ENCODE measurements at places on chromosomes 3 and 15.

- no peak for DNase-seq
Observed at GRCh38 chr3:11603628-11604027, 40.1 kb downstream of the VGLL4 start.

GRCh38 chr3:192409838-192410683 is 317.3 kb downstream of the FGF12 start:
- DNase-seq = no peak

DNA sequence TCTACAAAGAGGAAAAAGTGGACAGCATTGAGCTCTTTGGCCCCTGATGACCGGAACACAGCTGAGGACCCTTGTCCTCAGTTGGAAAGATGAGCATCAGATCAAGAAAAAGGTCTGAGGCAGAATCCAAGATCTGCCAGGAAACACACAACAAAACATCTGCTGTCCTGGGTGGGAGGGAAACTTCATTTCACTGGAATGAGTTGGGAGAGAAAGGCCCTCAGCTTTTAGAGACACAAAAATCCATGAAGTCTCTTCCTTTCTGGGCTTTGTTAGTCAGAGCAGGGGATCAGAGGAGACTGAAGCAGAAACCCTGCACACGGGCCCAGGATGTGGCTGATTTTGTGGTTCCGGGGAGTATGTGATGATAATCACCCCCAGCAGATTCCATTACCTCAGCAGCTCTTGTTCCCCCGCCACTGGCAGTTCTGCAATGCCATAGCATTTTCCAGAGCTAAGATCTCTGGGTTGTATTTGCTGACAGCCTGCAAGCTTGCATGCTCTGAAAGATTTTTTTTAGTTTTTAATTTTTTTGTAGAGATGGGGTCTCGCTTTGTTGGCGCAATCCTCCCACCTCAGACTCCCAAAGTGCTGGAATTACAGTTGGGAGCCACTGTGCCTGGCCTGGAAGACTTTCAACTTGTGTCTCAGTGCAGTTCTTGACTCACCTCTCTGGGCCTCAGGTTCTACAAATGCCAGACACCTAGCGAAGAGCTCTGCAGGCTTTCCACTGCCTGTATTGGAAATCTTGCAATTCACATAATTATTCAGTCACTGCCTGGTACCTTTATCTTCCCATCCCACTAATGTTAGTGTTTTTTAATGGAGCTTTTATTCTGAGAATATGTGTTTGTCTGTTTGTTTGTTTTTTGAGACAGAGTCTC is 5.8 kb upstream of the TATDN2 start:
- DNase-seq = peak; percentile 69

GRCh38 chr3:45567730-45568172 is 26.8 kb upstream of the LIMD1 start:
- no peak for DNase-seq

DNA sequence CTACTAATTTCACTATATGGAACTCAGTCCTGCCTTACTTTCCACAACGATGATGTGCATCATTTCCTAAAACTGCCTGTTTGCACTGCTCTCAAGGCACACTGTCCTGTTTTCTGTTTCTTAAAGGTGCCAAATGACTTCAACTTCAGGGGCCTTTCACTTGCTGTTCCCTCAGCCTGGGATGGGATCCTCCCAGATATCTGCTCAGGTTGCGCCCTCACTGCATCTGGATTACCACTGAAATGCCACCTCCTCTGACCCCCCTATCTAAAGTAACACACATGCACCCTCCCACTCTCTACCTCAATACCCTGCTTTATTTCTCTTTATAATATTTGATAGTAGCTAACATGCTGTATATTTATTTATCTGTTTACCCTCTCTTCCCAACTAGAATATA is 123.8 kb upstream of the CMC1 start:
- DNase-seq = no peak

DNA sequence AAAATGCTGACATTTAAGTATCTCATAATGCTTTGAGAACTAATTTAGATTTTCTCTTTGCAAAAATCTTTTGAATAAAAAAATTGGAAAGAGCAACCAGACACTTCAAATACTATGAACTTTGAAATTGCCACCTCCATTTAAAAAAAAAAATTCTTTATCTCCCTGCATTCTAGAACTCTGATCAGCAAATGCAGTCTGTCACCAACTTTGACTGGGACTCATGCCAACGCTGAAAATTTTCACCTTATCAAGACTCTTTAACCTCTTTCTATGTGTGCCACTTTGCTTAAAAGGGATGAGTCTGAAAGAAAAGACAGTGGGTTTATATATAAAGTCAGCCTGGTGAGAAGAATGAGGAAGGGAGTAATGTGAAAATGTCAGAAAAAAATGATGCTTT is 191.2 kb upstream of the ARPP21 start:
- no peak for DNase-seq

- DNase-seq = no peak
Observed at GRCh38 chr15:95684693-95685115, 645.8 kb upstream of the NR2F2 start.

GRCh38 chr3:66561367-66561766 is 60.5 kb upstream of the LRIG1 start:
- no peak for DNase-seq

GRCh38 chr3:141959589-141960554 is 83.4 kb downstream of the ATP1B3 start:
- DNase-seq = no peak

DNA sequence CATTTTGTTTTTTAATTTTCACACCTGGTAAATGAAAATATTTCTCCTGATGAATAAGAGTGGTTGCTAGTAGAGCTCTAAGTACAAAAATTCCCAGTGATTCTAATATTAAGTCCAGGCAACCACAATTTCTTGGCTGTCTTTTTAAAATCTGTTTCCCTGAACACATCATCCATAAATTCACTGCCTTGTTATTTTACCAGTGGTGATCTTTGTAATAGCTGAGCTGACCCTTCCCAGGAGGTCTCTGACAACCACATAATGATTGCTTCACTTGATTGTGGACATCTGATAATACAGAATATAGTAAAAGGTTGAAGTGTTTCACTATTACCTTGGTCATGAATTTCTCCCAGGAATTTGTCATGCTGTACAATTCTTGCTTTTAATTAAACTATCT is 13.9 kb upstream of the TOP2B start:
- no peak for DNase-seq

DNA sequence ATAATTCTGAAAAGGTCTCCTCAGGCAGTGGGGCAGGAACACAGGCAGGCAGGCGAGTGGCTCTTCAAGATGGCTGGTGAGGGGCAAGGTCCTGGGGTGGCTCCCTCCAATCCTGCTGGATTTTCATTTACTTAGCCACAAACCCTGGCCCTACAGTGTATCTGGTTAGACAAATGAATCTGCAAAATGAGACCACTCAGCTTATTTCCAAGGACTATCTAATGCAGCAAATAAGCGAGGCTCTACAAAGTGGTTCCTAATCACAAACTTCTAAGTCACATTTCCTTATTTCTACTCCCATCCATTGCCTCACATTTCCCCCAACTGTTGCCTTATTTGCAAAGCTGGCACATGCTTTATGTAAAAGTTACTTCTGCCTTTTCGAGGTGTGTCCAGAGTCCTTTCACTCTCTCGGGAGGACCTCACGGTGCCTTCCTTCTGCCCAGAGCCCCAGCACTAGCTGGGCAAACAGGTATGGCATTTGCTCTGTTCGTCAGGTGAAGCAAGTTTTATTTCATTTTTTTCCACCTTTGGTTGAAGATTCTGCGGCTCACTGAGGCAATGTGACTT is 40.5 kb downstream of the CCDC12 start:
- no peak for DNase-seq

DNA sequence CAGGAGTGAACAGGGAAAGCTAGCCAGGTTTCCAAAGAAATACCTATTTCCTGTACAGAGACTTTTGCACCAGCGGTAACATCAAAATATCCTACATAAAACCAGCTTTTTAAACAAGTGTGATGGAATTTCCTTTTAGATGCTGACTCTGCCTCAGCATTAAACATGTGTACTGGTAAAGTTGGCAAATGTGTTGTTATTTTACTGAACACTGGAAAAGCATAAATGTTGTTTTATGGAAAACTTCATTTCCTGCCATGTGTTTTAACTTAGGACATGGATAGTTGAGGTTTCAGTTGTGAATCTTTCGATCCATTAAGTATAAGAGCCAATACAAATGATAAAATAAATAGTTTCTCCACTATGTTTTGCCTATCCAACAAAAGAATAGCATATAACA is 15.7 kb downstream of the OXNAD1 start:
- no peak for DNase-seq

DNA sequence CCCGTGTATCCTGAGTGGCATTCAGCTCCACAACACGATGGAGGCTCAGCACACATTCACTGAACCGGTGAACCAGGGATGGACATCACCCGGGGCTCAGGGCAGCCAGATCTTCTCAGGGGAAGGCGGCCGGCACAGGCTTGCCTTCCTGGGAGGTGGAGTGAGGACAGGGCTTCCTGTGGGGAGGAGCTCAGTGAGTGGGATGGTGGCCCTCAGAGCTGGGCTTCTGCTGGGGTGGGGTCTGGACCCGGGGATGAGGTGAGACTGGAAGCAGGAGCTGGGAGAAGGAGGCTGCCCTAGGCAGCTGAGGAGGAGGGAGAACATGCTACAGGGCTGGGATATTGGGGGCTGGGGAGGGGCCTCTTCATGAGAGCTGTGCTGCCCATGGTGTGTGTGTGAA is 58.5 kb upstream of the PRR23E start:
- no peak for DNase-seq

GRCh38 chr3:195095704-195096036 is 175.3 kb downstream of the XXYLT1 start:
- DNase-seq = no peak

DNA sequence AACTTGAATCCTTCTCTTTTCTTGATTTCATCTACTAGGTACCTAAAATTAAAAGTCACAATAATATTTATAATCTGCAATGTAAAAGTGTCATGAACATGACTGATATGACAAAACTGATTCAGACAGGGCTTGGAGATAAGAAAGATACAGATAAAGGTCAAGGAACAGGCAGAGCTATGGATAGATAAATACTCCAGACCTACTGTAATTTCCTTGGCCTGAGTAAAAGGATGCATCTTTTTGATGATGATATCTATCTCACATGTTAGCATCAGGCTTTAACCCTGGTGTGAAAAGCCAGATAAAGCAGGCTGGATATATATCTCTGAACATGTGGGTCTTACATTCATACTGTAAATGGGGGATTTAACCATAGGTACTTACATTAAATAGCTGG is 108.1 kb downstream of the GADL1 start:
- DNase-seq = no peak

DNA sequence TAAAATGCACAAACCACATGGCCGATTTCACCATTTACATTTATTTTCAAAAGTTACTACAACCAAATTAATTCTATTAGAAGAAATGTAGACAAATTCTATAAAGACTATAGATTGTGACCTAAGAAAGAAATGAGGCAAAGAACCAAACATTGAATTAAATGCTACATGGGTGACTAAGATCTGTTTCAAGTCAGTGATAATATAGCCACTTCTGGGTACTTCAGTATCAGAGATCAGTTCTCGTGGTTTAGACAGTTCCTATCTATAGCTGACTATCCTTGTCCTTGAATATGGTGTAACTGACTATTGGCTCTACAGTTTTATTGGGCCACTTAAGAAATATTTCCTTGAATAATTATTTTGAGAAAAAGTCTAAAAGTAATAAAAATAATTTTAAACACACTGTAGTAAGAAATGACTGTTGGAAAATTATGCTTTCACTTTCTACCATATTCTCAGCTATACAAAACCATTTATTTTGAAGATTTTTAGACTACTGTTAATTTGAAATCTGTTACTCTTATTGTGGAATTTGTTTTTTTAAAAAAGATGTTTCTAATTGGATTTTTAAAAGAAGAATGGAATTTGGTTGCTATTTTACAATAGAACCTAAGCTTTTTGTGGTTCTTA is 14.1 kb downstream of the KCNMB3 start:
- DNase-seq = no peak

- DNase-seq = no peak
Observed at GRCh38 chr3:172204716-172205115, 165.3 kb downstream of the FNDC3B start.

GRCh38 chr3:134337511-134338200 is 36.6 kb downstream of the AMOTL2 start:
- DNase-seq = no peak

DNA sequence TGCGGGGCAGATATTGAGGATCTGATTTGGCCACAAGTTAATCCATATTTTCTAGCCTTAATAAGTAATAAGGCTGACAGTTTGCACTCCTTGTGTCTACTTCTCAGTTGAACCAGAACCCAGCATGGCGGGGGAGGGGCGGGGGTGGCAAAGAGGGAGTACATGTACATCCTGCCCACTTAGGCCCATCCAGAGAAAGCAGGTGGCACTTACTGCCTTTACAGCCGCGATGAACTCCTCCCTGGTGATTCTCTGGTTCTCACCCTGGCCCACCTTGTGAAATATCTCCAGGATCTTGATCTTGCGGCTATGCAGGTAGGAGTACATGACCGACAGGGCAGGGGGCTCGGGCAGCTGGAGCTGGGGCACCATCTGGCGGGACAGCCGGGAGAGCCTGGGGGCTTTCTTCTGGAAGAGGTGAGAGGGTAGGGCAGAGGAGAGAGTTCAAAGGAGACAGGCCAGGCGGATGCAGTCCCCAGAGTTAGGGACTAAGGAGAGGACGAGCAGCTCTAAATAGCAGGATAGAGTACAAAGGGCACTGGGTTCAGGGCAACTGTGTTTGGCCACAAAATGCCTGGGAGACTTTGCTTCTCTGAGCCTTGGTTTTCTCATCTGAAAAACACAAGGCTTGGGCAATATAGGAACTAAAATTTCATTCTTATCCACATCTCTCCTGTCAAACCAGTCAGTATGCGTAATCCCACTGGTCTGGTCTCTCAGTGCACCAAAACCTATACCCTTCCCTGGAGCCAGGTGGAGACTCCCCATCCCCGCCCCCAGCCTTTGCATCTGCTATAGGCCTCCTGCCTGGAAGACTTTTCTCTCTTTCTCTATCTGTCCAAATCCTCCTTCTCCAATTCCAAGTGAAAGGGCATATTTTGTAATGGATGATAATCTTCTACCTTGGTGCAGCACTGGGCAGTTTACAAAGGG is 10.1 kb downstream of the EFCAB12 start:
- DNase-seq = no peak

DNA sequence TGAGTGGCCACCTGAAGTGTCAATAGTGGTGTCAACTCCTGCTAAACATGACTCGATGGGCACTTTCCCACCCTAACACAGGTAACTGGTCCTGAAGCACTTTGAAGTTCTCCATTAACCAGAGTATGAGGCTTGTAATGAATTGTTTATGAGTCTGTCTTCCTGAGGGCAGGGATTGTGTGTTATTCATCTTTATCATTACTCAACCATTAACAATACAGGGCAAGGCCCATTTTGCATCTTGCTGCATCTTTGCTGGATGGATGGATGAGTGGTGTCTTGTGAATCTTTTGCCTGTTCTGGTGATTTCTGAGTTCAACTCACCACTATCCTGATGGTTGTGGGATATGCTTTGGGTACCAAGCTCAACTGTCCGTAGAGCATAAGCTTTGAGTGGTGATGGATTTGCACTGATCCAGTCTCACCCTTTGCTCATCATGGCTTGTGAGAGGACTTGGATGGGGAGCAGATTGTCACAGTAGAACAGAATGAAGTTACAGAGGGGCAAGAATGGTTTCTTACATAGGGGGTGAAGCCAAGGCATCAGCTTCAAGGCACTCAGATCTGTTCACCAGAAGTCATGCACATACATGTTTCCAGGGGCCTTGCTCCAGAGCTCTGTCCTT is 22.3 kb upstream of the EPB42 start:
- no peak for DNase-seq
